Astrocyte (in vitro differentiated cells and primary cell): ENCODE measurements at places on chromosomes 7 and 10. TPM values are rescaled to one million over a fixed set of nuclear protein-coding genes. Genes with fewer than 3 reads are reported as not detected.
A peak's percentile ranks its signal among the peaks of the same experiment; 100 is the strongest.

GRCh38 chr10:114323023-114323422 is 81.3 kb downstream of the AFAP1L2 start:
- no peak for DNase-seq

RPEL1 gene
- not detected in 2 replicates for total RNA-seq

PNLIPRP1 gene
- not detected in 2 replicates for total RNA-seq

GRCh38 chr10:96138102-96138501 is 8.0 kb downstream of the ZNF518A start:
- no peak for DNase-seq

- DNase-seq, result peak; percentile 84
These were observed 43.9 kb downstream of the GRK5 start for GRCh38 chr10:119251315-119251708.

SPDYE9 gene
- not detected in 2 replicates for total RNA-seq

GRCh38 chr7:6482743-6483119 is 35.0 kb upstream of the DAGLB start:
- DNase-seq, result no peak

DNA sequence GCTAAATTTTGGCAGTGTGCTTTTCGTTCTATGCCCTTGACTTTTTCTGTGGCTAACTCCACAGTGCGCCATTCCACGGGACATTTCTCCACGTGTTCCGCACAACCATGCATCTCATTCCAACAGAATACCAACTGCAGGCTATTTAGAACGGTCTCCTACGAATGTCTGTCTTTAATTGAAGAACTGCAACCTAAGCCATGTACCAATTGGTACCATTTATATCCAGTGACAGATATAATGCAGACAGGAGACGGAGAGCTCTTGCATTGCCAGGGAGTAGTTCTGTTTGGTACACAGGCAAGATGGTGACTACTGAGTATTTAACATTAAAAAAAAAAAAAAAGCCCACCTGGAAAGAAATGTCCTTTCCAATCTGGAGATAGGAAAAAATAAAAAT is 9.1 kb downstream of the SFMBT2 start:
- no peak for DNase-seq

GRCh38 chr10:4331150-4331549 is 494.9 kb upstream of the AKR1E2 start:
- no peak for DNase-seq

ACTL6B gene
- total RNA-seq, result not detected in 2 replicates

GRCh38 chr10:70886921-70887665 is 1.3 kb downstream of the PCBD1 start:
- DNase-seq, result no peak

DNA sequence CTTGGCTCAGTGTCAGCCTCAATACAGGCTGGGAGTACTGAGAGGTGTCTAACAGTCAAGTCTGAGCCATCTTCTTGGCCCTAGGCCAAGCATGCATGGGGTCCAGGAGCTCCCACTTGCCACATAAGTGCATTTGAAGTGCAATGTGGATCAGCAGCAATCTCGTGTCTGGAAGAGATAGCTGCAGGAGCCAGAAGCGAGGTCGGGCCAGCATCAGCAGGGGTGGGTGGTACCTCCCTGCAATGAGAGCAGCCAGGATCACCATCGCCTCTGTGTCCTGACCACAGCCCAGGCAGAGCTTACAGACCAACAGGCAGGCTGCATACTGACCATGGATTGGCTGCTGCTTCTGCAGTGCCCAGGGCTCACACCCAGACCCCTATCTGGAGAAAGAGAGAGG is 83.0 kb upstream of the CXCL12 start:
- DNase-seq, result no peak

- peak; percentile 70 for DNase-seq
These were observed 122.5 kb downstream of the KIAA1217 start for GRCh38 chr10:24331457-24331856.

DNA sequence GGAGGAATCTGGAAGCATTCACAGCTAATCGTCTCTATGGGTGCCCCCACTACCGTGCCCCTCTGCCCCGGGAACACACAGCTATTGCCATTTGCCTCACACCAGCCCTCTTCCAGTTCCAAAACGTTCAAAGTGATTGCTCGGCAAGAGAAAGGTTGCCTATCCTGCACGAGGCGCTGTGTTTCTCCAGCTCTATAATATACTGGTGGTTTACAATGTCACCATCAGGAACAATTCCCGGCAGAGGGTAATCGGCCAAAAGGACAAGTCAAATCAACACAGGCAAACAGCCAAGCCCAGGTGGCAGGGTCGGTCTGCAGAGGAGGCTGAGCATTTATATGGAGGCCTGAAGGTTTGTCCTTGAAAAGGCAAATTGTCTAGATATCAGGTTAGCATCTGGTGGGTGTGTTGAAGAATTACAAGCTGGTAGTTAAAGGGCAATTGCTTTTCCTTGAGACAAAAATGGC is 29.2 kb upstream of the TNS3 start:
- no peak for DNase-seq

MAT1A gene
- 0.11 and 0.12 TPM in 2 replicates for total RNA-seq

GRCh38 chr7:66694286-66694685 is 46.2 kb upstream of the RABGEF1 start:
- DNase-seq, result no peak

DNA sequence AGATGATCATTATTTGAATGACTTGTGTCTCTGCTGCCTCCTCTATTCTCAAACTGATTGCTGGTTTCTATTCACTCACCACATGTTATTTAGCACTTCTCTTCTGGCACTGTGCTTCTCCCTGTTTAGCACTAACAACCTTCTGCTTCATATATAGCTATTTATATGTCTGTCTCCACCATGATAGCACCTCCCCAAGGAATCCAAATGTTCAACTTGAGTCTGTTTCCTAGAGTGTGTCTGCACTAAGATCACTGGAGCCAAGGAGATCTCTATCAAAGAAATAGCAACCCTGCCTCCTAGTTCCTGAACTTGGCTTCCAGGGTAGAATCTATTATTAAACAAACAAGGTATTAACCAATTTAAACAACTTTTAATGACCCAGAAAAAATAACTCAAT is 104.5 kb downstream of the CYP26A1 start:
- DNase-seq, result no peak

PRLHR gene
- not detected in 2 replicates for total RNA-seq

ARHGAP19 gene
- 9.0 and 9.2 TPM in 2 replicates for total RNA-seq

DNAJC1 gene
- 66.8 and 67.1 TPM in 2 replicates for total RNA-seq

IGF2BP3 gene
- total RNA-seq, result 69.9 and 79.5 TPM in 2 replicates
